Head of caudate nucleus (tissue), 42 donors: ENCODE measurements at places on chromosomes 16 and 17.

- DNase-seq = peak; percentile 69
Measured at GRCh38 chr16:71722801-71723536, 1.5 kb downstream of the PHLPP2 start.

GRCh38 chr16:79707876-79708275, 107.3 kb upstream of the MAF start:
- no peak for DNase-seq

DNA sequence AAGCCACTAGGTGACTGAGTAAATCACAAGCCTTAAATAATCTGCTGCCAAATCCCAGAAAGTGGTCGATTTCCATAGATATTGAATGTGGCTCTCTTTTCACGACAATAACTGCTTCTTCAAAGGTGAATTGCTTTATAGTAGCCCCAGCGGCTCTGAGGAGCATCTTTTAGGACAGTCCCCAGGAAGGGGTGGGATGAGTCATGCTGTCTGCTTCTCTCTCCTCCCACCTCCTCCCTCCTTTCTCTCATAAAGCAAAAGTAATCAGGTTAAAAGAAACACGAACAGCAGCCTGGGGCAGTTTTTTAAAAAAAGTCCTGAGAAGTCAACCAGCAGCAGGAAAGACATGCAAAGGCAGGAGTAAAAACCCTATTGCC, 1.8 kb downstream of the KIAA0513 start:
- DNase-seq = peak; percentile 44

DNA sequence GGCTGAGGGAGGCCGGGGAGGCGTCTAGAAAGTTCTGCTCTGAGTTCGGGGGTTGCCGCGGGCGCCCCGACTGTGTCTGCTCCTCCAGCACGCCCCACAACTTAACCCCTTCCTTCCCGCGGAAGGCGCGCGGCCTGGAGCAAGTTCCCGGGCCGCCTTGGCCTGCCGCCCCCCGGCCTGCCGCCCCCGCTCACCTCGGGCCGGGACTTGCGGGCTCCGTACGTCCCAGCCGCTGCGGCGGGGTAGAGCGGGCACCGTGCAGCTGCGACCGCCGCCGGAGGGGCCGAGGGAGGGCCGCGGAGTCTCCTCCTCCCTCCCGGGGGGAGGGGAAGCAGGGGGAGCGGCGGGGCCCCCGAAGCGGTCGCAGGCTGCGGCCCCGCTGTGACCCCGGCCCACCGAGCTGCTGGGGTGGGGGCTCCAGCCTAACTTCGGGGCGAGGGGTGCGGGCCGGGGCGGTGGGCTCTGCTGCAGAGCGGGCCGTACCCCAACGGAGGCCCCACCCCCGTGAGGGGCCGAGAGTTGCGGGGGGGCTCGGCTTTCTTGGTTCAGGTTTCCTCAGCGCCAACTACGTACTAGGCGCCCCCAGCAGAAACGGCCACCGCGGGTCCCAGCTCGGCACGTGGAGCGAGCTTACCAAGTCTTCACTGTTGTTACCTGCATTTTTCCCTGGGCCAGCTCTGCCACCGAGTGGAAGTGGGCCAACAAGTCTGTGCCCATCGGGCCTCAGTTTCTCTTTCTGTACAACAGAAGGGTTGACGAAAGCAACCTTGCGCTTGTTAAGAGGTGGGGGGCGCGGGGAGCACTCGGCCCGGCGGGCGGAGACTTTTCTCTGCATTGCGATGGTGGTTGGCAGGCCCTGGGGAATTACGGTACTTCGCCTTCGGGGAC, at the start of gene CCDC102A:
Gene CCDC102A, minus strand, starts transcription at position 266 of the 888 bp plus-strand sequence. CDS start 7,394 bp downstream, outside the sequence.
- peak; percentile 12 for DNase-seq

- DNase-seq = peak; percentile 63
Measured at GRCh38 chr16:89917773-89918452, 749 bp upstream of the MC1R start.

- DNase-seq = no peak
Measured at GRCh38 chr17:46154151-46154816, 38.9 kb downstream of the KANSL1 start.

- DNase-seq = no peak
Measured at GRCh38 chr17:65545705-65546523, 15.5 kb downstream of the AXIN2 start.

DNA sequence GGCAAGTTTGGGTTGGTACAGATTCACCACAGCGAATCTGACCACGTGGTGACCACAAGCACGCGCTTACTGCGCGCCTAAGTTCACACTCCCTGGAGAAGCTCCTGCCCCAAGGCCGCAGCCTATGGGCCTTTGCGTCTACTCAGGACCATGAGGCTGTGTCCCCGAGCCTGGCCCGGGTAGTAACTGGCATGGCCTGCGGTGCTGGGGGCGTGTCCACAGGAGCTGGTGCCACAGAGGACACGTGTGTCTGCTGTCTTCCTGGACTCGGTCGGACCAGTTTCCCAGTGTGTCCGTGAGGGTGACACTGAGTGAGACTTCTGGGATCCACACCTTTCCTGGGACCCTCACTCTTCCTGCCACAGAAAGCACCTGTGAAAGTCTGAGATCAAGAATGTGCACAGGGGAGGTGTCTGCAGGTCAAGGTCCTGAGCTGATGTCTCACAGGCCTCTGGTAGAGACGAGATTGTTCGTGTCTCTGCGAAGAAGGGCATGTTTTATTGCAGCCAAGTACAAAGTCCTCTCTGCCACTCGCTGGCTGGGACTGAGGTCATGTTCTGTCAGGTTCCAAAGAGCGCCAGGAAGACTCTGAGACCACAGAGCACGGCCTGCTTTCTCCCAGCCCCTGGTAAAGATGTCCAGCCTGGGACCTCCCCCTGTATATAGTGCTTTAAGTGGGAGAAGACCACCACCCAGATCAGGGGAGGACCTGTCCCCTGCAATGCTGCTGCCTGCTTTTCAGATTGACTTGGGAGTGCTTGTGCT, 25.2 kb upstream of the CAPN15 start:
- DNase-seq = no peak

- DNase-seq = no peak
Measured at GRCh38 chr17:81676906-81677305, 6.7 kb downstream of the ARL16 start.

- peak; percentile 9 for DNase-seq
Measured at GRCh38 chr16:65782611-65783600, 583.6 kb upstream of the CDH5 start.

- DNase-seq = peak; percentile 42
Measured at GRCh38 chr16:12557786-12558185, 245.9 kb downstream of the CPPED1 start.

GRCh38 chr16:88318521-88318920, 64.2 kb upstream of the ZNF469 start:
- no peak for DNase-seq

- peak; percentile 51 for DNase-seq
Measured at GRCh38 chr17:19238167-19238505, 970 bp downstream of the EPN2 start.

DNA sequence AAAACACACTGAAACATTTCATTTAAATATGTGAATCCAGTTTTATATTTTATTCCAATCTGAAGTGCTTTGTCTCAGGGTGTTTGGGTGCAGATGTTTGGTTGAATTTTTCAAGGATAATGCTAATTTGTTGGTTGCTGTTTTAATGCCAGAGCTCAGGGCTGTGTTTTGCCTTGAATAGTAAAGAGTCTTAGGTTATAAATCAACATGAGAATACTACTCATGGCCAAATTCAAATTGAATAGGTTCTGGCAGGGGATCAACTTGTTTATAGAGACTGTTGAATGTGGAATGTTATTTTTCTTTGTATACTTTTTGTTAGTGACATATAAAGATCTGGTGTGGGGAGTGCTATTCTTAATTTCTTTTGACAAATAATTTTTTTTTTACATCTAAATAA, 18.8 kb downstream of the TOM1L1 start:
- DNase-seq = no peak

- no peak for DNase-seq
Measured at GRCh38 chr16:12794486-12795387, 8.9 kb downstream of the CPPED1 start.
